Natural killer cell treated with Interleukin-12 subunit alpha and Interleukin-12 subunit beta and Interleukin-15 and Interleukin-18, amount 100 ng/mL, for 72 hours (primary cell): ENCODE measurements at places on chromosomes 5 and 9.

GRCh38 chr5:120007598-120007997 is 378.2 kb downstream of the FAM170A start:
- no peak for DNase-seq

- no peak for DNase-seq
These were observed 199.4 kb upstream of the ST8SIA4 start for GRCh38 chr5:101102506-101102905.

GRCh38 chr5:175162036-175162435 is 281.9 kb downstream of the DRD1 start:
- DNase-seq = no peak

- no peak for DNase-seq
These were observed 119.6 kb upstream of the FST start for GRCh38 chr5:53360811-53361210.

DNA sequence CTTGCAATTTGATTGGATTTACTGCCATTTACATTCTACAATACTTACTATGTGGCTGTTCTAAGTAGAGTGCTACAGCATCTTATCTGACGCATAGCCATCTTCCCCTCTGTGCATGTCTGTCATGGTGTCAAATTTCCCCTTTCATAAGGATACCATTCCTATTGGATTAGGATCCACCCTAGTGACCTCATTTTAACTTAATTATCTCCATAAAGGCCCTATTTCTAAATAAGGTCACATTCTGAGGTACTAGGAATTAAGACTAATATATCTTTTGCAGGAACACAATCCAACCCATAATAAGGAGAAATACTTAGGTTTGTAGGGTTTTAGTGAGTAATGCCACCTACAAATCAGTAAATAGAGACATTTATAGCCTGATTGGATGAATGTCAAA is 268.0 kb downstream of the ADAMTSL1 start:
- DNase-seq = no peak
